HepG2 (cell line): ENCODE measurements at places on chromosomes 5 and 9.

GRCh38 chr9:114472765-114473446, 32.4 kb downstream of the WHRN start:
- no peak for DNase-seq

DNA sequence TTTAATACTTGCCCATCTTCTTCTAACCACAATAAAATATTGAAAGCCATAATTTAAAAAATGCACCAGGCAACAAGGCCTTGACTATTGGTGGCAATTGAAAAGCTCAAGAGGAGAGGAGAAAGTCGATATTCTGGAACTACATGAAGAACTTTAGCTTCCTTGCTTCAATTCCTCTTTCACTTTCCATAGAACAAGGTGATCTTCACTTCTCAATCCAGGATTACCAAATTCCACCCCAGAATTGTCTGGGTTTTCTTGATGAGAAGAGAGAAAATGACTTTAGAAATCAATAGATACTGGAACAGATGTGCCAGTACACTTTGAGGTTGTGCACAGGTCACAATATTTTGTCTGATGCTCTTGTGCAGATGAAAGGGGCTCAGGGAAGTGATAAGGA, 52.2 kb downstream of the PTCD2 start:
- DNase-seq: no peak

GRCh38 chr9:136049491-136050265, 45.4 kb downstream of the NACC2 start:
- no peak for DNase-seq

GRCh38 chr5:446066-446882, 3.3 kb downstream of the EXOC3 start:
- no peak for DNase-seq

GRCh38 chr5:153352685-153353219, 137.7 kb upstream of the GRIA1 start:
- DNase-seq: no peak

- DNase-seq: no peak
Measured at GRCh38 chr5:147559749-147560148, 49.9 kb upstream of the DPYSL3 start.

- DNase-seq: no peak
Measured at GRCh38 chr9:128528445-128529160, 23.8 kb upstream of the SPTAN1 start.

DNA sequence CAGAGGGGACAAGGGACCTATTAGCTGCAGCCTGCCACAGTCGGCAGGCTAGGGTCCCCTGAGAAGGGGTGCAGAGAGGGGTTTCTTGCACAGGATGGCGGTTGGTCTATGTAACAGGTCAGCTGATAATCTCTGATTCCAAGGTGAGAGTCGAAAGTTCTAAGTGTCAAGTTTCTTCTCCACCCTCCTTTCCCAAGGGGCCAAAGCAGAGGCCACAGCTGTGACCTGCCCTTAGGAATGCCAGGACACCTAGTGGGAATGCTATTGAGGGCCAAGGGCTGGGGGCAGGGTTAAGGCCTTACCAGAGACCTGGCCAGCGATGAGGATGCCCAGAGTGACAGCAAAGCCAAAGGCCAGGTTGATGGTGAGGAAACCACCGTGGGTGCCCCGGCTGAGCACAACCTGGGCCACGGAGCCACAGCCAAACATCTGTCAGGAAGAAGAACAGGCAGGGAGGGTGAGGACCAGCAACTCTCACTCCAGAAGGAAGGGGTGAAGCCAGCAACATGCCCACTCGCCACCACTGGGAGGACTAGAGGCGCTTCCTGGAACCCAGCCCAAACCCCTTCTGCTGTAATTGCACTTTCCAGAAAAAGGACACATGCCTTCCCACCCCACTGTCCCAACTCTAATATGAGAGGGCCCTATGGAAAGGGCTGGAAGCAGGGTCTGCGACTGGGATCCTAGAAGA, 3.8 kb downstream of the AQP3 start:
- DNase-seq: no peak

GRCh38 chr9:971901-972500, 4.5 kb upstream of the DMRT3 start:
- no peak for DNase-seq

DNA sequence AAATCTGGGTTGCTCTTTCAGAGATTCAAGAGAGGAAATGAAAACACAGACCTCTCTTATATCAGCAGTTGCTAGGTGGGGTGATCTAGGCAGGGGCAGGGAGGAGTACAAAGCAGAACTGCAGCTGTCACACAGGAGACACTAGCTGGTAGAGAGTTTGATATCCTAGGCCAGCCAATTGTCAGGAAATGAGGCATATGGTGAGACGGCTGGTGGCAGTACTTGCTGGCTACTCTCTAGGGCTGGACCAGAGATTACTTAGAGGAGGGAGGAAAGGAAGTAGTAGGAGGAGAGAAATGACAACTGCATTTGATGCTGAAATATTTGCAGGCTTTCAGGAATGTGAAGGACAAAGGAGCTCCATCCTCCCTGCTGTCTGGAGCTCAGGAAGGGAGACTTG, 113.8 kb downstream of the TRIM32 start:
- DNase-seq: no peak
